NCI-H446 treated with DMSO at 0.1 percent for 48 hours (cell line): ENCODE measurements at places on chromosomes 7 and 10.

- no peak for DNase-seq
These were observed 20.0 kb downstream of the COPG2 start for GRCh38 chr7:130648580-130648979.

DNA sequence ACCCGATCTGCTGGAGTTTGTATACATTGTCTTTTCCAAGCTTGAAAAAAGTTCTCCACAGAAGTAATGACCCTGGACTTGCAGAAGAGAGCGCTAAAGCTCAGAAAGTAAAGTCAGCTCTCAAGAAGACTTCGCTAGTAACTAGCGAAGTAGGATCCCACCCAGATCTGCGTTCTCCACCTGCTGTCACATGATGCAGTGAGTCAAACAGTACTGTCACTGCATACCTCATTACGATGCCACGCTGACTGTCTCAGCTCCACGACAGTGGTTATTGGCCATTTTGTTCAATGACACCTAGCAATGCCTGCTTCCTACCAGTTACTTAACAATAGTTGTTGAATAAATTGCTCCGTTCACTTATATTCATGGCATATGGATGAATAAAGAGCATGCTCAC is 29.7 kb upstream of the SEC61G start:
- no peak for DNase-seq

DNA sequence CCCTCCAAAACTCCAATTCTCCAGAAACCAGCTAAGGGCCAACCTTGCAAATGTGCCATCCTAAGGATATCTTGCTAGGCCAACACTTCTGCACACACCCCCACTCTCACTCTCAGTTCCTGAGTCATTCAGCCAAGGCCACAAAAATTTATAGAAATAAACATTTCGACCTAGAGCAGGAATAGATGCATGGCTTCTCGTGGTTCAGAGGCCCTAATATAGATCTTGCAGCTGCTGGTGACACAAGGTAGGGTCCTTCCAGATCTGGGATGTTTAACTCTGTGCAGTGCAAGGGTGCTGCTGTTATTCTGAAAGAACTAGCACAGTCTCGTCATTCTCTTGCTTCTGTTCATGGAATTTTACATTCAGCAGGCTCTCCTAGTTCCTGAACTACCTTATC is 369.3 kb downstream of the CALN1 start:
- no peak for DNase-seq

DNA sequence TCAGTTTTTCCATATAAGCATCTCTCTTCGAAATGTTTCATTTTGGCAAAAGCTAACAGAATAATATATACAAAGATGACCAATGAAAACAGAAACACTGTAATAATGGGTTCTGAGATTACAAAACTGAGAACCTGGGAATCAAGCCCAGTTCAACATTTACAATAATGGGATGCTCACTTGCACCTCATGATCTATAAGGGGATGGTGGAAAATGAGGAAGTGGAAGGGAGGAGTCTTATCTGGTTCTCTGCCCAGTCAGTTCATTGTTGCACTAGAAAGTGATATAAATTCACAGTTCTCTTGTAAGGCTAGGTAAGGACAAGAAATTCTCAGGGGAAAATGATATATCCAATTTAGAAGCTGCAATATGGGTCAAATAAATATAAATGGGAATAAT is 31.7 kb upstream of the RHOBTB1 start:
- DNase-seq: no peak

GRCh38 chr7:102096706-102097427 is 189.8 kb upstream of the SH2B2 start:
- no peak for DNase-seq

- no peak for DNase-seq
These were observed 3.2 kb downstream of the TNS3 start for GRCh38 chr7:47578579-47579270.

DNA sequence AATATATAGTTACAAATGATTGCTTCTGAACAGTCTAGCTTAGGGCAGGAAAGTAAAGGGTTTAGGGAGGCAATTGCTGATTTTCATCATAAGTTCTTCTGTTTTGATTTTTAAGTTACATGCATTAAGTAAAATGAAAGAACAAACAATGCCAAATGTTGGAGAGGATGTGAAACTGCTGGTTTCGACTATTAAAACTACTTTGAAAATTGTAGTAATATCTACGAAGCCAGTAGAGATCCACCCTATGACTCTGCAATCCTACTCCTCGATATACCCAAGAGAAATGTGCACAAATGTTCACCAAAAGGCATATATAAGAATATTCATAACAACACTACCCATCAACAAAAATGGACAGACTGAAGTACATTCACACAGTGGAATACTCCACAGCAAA is 24.3 kb downstream of the PDZD8 start:
- no peak for DNase-seq

GRCh38 chr10:110392868-110393740 is 88.4 kb upstream of the SMNDC1 start:
- no peak for DNase-seq

GRCh38 chr7:105316578-105317344 is 72.0 kb downstream of the SRPK2 start:
- no peak for DNase-seq

DNA sequence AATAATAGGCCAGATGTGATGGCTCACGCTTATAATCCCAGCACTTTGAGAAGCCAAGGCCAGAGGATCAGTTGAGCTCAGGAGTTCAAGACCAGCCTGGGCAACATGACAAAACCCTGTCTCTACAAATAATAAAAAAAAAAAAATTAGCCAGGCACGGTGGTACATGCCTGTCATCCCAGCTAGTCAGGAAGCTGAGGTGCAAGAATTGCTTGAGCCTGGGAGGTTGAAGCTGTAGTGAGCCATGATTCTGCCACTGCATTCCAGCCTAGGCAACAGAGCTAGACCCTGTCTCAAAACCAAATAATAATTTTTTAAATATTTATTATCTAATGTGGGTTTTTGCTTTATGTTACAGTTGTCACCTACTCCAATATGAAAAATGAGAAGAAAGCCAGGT is 178.9 kb downstream of the ADK start:
- no peak for DNase-seq

GRCh38 chr7:50303335-50304128 is 984 bp upstream of the IKZF1 start:
- DNase-seq: no peak

- no peak for DNase-seq
These were observed at the start of gene PRSS37 for GRCh38 chr7:141841385-141841784. Gene PRSS37, minus strand, starts transcription at chr7:141841485. Its CDS starts 436 bp downstream, at chr7:141841049.

- no peak for DNase-seq
These were observed 13.9 kb upstream of the GDF10 start for GRCh38 chr10:47286116-47286505.

DNA sequence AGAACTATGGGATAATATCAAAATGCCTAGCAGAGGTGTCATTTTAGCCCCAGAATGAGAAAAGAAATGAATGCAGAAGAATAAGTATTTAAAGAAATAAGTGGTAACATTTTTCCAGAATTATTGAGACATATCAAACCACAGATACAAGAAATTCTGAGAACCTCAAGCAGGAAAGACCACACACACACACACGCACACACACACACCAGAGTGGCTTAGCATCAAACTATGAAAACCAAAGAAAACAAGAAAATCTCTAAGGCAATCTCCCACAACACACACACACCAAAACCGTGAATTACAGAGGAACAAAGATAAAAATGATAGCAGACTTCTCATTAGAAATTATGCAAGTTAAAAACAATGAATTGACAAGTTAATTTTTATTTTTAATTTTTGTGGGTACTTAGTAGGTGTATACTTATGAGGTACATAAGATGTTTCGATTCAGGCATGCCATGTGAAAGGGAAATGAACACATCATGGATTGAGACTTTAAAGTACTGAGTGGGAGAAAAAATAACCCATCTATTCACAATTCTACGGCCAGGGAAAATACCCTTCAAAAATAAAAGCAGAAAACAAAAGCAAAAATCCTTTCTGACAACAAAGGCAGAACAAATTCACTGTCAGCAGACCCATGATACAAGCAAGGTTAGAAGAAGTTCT is 14.6 kb downstream of the PPIF start:
- DNase-seq: no peak

GRCh38 chr10:121242741-121243608 is 355.3 kb downstream of the FGFR2 start:
- DNase-seq: no peak

GRCh38 chr10:124403548-124403947 is 15.2 kb downstream of the OAT start:
- DNase-seq: peak; percentile 21

DNA sequence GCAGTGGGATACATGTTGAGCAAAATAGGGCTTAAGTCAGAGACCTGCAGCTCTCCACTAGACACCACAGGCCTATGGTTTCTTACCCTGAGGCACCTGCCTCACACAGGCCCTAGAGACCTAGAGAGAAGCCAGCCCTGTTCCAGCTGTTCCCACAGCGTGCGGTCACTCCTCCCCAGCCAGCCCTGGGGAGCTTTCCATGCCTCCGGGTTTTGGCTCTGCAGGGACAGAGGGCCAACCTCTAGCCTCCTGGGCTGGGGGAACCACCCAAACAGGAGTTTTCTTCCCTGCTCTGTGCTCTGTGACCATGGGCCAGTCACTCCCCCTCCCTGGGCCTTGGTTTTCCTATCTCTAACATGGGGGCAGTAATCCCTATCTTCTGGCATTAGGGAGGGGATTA is 33.0 kb downstream of the SH2B2 start:
- no peak for DNase-seq

DNA sequence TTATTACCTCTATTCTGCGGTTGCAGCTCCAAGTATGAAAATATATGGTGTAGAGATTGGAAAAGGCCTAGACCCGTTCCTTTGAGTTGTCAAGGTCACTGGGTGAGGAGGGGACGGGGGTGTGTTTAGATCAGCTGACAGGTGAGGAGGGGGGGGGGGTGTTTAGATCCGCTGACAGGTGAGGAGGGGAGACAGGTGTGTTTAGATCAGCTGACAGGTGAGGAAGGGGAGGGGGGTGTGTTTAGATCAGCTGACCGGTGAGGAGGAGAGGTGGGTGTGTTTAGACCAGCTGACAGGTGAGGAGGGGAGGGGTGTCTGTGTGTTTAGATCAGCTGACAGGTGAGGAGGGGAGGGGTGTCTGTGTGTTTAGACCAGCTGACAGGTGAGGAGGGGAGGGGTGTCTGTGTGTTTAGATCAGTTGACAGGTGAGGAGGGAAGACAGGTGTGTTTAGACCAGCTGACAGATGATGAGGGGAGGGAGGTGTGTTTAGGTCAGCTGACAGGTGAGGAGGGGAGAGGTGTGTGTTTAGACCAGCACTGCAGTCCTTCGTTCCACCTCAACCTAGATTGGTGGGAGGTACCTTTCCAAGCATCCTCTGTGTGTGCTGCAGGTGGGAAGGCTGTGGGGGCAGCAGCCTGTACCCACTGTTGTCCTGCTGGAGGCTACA is 655.0 kb upstream of the ADARB2 start:
- no peak for DNase-seq

DNA sequence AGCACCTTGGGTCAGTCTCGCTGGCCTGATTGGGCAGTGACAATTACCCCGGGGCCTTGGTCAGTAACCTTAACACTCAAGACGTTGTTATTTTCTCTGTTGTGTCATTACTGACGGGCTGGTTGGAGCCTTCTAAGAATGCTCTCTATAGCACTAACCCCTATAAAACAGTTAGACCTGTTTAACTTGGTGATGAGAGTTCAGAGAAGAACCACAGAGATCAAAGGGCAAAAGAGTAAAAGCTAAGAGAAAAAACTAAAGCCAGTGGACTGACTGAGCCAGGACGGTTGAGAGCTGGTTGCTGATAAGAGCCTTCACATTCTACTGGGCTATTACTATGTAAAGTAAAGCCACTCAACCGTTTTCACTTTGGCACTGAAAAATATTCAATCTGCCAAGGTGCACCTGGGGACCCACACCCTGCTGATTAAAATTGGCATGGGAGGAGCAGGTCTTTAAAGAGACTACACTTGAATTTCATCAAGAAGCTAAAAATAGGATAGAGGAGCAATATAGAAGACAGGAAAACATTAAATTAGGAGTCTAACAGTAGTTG is 13.6 kb upstream of the ITGB1 start:
- no peak for DNase-seq

- no peak for DNase-seq
These were observed 150.3 kb upstream of the NPY start for GRCh38 chr7:24133691-24134090.

DNA sequence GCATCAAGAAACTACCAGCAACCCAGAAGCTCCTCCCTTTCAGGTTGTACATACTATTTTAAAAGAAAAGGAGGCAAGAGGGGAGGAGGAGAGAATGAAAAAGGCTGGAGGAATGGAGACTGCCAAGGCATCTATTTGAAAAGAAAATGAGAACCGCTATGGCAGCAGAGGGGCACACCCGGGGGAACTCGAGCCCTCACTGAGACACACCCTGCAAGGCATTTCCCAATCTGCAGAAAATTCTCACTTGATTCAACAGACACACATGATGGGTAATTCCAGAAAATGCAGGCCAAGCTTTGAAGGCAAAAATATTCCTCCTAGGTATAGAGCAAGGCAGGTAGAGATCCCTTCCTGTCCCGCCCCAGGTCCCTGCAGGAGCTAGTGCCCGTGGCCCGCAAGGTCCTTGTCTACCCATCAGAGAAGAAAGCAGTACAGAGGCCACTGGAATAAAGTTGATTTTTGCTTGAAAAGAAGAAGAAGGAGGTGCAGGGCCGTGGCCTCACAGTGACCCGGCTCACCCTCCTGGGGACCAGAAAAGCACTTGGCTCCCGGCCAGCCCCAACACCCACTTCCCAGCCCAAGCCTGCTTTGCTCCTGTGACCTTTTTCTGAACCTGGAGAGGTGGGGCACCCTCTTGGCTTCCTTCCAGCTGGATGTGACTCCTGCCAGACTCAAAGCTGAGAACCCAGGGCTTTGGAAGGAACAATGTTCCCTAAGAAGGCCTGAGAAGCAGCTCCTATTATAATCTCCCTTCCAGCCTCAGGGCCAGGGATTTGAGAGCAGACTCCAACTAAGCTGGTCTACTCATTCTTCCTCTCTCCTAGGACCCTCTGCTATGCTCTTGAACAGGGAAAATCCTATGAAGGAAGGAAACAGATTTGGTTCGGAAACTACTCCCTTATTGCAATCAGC is 6.2 kb upstream of the PIK3CG start:
- DNase-seq: no peak

DNA sequence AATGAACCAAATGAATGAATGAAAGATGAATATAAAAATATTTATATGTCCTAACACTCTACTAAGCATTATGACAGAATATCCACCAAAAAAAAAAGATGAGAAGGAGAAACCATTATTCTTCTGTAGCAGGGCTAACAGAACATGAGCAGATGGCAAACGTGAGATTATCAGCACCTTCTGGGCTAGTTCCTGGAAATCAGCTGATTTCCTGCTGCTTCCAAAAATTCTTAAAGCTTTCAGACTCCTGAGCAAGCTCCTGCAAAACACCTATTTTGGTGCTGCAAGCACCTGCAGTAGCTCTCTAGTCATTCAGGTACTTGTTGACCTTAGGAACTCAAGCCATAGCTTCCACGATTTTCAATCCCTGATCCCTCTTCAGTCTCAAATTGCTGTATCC is 51.8 kb downstream of the NPSR1 start:
- DNase-seq: no peak

DNA sequence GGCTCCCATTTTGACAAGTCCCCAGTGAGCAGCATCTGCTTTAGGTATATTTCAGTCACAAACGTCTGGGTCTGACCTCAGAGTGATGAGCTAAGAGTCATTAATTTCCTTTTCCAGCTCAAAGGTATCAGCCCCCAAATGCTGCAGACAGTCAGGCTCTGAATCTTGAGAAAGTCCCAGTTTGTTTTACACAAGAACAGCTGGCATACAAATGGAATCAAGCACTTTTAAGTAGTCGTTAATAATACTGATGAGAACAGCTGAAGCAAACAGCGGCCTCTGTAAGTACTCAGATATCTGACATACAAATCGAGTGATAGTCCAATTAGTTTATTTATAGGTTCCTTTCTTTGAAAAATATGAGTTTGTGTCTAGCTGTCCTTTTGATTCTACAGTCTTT is 49.4 kb upstream of the MSRB2 start:
- DNase-seq: no peak

- DNase-seq: no peak
These were observed 639.7 kb upstream of the AUTS2 start for GRCh38 chr7:68958571-68958970.
